Inflammatory macrophage treated with lipopolysaccharide for 1 hour (primary cell): ENCODE measurements at places on chromosomes 5 and 9.

DNA sequence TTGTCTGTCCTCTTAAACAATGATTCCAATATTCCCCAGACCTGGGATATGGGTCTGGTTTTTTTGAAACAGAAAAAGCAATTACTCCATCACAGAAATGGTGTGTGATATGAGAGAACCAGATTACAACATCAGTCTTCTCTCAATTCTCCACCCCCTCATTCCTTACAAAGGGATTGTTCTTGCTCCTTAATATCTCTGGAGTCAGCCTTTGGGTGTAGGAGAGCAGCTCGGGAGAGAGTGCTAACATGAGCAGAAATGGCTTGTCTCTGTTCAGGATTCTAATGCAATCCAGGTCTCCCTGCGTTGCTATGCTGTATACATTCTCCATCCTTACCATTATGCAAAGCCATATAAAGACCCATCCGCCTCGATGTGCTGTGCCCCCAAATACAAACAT lies 32.7 kb downstream of the ZFAND5 start:
- peak; percentile 42 for DNase-seq

GRCh38 chr9:21096901-21097255 lies 19.1 kb upstream of the IFNB1 start:
- no peak for DNase-seq

DNA sequence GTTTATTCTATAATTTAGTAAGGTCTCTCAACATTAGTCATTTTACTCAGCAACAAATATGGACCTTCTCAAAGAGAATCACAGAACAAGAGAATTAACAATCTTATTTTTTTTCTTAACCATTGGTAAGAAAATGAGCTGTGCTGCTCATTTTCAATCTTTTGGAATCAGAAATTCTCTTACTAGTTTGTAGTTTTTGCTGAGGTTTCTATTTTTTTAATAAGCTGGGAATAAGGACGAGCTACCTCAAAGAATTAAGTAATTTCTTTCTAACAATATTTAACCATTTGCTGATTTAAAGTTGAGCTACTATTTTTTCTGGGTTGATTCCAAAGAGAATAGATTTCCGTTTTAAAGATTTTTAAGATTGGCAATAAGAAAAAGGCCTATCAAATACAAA lies 44.2 kb downstream of the PLGRKT start:
- DNase-seq, result no peak

DNA sequence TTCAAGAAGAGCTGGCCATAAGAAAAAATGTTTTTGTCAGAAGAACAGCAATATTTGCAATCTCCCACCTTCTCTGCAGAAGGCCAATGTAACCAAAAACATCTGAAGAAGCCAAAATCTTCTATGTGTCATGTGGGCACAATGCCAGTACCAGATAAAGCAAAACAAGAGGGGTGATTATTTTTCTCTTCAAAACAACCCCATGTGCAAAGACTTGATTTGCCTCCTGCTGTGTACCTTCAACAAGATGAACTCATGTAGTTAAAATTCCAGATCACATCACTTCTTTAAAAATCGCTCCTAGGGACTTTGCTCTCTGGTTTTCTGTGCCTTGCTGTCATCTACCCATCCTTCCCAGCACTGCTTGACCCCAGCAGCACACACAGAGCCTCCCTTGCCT lies 134.0 kb upstream of the MAP3K1 start:
- DNase-seq, result no peak

DNA sequence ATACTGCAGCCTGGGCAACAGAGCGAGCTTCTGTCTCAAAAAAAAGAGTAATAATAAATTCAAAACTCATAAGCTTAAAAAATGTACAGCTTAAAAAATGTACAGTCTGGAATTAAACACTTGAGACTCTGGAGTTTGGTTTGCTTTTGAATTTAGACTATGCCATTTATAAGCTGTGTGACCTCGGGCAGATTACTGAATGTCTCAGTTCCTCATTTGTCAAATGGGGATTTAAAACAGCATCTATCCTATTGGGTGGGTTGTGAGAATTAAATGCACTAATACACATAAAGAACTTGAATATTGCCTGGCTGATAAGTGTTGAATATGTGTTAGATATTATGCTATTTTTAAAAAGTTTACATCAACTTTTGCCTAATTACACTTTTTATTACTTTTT lies 98.4 kb downstream of the SCAMP1 start:
- no peak for DNase-seq

GRCh38 chr9:103713631-103714030 lies 380.5 kb upstream of the SMC2 start:
- no peak for DNase-seq

GRCh38 chr9:130868230-130868629 lies 28.4 kb downstream of the QRFP start:
- DNase-seq, result no peak

DNA sequence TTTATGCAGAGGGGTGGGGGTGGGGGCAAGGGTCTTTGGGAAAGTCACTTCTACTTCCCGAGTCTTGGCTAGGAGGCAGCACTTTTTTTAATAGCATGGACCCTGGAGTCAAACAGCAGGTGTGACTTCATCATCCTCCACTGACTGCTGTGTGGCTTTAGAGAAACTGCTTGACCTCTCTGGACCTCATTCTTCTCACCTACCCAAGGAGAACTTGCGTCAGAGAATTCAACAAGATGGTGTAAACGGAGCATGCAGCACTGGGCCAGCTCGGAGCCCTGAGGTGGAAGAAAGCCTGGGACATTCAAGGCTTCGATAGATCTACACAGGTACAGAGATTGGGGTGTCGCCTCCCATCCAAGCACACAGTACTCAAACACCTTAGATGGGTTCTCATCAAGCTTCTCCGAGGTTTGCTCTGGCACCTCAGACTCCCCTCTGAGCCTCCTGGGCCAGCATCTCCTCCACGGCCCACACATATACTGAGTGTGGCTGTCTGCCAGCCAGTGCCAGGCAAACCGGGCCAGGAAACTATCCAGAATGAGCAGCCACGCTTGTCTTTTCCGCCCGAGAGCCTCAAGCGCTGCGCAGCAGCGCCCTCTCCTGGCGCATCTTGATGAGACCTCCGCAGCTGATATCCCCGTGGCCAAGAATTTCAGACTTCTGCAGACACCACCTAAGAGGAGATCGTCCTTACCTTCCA lies 4.6 kb upstream of the SLC25A48 start:
- DNase-seq, result peak; percentile 81

GRCh38 chr9:126095546-126096190 lies 231.0 kb upstream of the MVB12B start:
- no peak for DNase-seq

DNA sequence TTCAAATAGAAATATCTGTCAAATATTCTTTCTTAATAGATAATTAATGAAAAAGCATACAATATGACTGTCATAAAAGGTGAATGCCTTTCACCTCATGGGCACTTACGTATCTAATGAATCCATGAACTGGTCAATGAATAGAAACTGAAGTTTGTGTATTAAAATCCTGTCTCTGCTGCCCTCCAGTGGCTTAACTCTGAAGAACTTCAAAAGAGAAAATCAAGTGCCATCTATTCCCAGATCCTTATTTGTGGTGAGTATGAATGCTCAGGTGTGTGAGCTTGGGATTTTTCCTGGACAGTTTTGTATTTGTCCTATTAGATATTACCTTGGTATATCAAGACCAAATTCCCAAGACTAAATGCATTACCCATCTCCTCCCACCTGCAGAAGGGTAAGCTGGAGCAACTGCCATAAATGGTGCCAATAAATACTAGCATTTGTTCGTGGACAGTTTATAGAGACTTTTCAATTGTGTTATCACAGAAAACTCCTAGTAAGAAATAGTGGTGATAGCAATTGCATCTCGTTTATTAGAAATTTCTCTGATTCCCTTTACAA lies 44.0 kb upstream of the SVEP1 start:
- DNase-seq, result peak; percentile 90

- peak; percentile 39 for DNase-seq
Measured at GRCh38 chr5:50967563-50968355, 301.3 kb downstream of the PARP8 start.

- DNase-seq, result no peak
Measured at GRCh38 chr9:37927132-37927531, 23.2 kb upstream of the SLC25A51 start.

DNA sequence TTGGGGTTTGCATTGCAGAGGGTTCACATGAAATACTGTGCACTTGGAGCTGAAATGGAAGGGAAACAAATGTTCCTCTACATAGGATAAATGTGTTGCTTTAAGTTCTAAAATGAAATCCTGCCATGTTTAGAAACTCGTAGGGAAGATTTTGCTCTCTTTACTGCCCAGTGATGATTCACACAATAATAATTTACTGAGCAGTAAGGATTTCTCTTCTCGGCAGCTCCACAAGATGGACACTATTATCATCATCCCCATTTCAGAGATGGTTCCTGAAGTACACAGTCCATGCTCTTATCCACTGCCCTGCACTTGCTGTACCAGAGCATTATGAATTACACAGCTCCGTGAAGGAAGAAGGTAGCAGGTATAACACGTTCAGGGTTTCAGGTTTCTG lies 4.1 kb downstream of the HACD4 start:
- no peak for DNase-seq

- DNase-seq, result no peak
Measured at GRCh38 chr5:95909738-95910137, 51.9 kb downstream of the ELL2 start.

- no peak for DNase-seq
Measured at GRCh38 chr9:21516796-21517195, 34.7 kb upstream of the IFNE start.

DNA sequence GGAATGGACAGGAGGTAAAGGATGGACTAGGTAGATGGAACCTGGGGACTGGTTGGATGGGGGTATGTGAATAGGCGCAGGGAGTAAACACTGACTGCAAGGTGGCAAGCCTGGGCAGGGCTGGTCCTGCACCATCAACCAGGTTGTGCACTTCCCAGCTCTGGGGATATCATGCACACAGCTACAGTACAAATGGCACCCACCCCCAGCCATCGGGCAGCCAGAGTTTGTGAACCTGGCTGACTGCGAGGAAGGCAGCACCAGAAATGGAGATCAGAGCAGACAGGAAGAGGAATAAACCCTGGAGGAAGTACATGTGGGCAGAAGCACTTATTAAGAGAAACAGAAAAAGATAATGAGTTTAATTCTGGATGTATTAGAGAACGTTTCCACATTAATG lies 229.1 kb downstream of the ESM1 start:
- no peak for DNase-seq

DNA sequence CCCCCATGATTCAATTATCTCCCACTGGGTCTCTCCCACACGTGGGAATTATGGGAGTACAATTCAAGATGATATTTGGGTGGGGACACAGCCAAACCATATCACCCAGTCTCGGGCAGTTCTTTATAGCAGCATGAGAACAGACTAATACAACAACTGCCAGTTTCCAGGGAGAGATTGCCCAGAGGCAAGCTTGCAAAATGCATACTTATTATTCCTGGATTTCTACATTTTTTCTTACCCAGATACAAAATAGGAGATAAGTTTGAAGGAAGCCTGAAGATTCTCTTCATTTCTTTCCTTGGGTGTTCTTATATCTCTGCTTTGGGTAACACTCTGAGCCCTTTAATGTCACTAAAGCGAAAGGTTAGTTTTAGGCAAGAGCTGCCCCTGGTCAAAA lies 691.2 kb downstream of the TAF11L14 start:
- no peak for DNase-seq

GRCh38 chr5:142982821-142983200 lies 212.6 kb downstream of the ARHGAP26 start:
- DNase-seq, result no peak

DNA sequence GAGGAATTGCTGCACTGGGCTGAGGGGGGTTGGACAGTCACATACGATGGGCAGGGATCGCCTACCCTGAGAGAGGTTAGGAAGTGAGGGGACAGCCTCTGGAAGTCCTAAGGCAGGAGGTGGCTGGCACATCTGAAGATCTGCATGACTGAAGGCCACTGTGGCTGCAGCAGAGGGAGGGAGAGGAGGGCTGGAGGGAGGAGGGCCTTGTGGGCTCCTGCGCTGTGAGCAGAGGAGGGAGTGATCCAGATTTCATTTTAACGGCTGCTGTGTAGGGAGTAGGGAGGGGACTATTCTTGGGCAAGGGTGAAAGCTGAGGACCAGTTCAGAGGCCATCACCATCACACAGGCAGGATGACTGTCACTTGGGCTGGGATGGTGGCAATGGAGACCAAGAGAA lies 7.1 kb downstream of the EIF4E1B start:
- DNase-seq, result no peak

DNA sequence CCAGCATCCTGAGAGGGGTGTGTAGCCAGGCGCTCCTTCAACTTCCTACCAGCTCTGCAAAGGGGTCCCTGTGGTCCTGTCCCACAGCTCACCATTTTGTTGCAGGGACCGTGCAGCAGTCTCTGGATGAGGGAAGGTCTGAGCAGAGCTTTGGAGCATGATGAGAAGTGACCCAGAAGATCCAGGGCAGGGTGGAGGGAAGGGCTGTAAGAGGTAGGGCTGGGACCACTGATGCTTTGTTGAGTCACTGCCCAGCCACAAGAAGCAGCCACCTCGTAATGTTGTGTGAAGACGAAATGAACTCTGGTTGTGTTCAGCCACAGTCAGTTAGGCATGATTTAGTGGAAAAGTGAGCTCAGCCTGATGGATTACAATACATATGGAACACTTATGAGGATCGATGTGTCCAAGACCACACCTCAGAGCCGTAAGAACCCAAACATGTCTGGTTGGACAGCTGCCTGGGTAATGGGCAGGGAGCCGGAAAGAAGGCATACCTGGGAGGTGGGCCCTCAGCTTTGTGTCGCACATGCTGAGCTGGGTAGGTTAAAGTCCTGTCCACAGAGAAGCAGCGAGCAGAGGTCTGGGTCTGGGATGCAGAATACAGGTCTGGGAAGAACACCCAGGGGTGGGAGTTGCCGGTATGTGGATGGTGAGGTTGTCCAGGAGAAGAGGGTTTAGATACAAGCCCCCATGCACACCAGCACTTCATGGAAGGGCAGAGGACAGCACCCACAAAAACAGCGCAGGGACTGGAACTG lies 250.1 kb downstream of the GADD45G start:
- no peak for DNase-seq

DNA sequence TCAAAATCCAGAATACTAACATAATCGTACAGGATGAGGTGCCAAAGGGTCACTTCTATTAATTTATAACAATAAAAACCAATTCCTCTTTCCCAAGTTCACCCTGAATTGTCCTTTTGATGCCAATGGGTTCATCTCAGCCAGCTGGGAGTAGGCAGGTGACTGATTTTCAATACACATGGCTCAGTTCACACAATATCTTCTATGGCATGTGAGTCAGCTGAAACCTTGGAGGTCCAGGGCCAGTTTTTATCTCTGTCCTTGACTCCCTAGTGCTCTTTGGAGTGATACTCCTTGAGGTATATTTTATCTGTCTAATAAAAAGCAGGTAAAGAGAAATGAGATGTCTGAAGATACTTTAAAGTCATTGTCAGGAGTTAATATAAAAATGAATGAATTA lies 186.6 kb downstream of the SMC2 start:
- no peak for DNase-seq

- DNase-seq, result no peak
Measured at GRCh38 chr5:74457876-74458275, 182.7 kb downstream of the ENC1 start.

DNA sequence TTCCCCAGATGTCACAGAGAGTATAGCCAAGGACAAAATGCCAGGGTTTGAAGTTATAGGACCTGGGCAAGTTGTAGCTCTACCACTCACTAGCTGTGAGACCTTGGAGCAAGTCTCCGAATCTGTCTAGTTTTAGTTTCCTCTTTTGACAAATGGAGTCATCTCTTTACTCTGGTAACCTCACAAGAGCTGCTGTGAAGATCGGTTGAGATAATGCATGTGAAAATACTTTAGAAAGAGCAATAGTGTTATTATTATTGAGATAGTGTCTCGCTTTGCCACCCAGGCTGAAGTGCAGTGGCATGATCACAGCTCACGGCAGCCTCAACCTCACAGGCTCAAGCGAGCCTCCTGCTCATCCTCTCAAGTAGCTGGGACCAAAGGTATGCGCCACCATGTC lies 117.9 kb upstream of the NR5A1 start:
- no peak for DNase-seq
